ENCODE measurements at places on chromosomes 6 and 20.

- DNase-seq = no peak
These were observed 5.1 kb downstream of the RRBP1 start for GRCh38 chr20:17676942-17677341.

DNA sequence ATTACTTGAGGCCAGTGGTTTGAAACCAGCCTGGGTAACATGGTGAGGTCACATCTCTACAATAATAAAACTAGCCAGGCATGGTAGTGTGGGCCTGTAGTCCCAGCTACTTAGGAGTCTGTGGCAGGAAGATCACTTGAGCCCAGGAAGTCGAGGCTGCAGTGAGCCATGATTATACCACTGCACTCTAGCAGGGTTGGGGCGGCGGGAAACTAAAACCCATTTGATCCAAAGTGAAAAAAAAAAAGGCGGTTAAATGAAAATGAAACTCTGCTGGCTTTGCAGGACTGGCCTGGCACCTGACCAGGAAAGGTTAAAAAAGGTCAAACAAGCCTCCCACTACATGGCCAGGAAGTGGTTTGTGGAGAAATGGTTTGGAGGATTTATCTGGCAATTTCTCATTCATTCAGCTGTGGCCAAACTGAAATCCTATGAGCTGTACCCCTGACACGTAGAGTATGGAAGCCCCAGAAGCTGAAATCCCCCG is 36.6 kb downstream of the MTRES1 start:
- no peak for DNase-seq

GRCh38 chr20:2757001-2757400 is 43.4 kb downstream of the CPXM1 start:
- no peak for DNase-seq

DNA sequence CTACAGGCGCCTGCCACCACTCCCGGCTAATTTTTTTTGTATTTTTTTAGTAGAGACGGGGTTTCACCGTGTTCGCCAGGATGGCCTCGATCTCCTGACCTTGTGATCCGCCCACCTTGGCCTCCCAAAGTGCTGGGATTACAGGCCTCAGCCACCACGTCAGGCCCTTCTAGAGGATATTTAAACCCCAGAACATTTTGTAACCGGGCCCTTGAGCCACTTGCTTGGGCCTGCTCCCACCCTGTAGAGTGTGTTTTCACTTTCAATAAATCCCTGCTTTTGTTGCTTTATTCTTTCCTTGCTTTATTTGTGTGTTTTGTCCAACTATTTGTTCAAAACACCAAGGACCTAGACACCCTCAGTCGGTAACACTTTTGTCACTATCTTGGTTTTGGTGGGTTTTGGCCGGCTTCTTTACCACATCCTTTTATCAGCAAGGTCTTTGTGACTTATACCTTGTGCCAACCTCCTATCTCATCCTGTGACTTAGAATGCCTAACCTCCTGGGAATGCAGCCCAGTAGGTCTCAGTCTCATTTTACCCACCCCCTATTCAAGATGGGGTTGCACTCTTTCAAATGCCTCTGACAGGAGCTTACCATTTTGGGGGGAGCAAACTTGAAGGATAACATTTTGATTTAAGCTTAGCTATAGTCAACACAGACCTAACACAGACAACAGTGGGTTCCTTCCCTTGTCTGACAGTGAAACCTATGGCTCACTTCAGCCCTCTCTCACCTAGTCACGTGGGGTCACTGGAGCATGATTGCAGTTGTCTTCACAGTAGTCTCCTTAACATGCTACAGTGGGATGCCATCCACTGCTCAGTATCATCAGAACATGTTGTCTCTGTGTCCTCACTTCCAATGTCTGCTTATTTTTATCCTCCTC is 27.9 kb upstream of the KIF6 start:
- no peak for DNase-seq

- DNase-seq = no peak
These were observed 155.7 kb upstream of the CDYL start for GRCh38 chr6:4620284-4621151.

GRCh38 chr6:79468587-79468986 is 68.6 kb downstream of the LCA5 start:
- no peak for DNase-seq

DNA sequence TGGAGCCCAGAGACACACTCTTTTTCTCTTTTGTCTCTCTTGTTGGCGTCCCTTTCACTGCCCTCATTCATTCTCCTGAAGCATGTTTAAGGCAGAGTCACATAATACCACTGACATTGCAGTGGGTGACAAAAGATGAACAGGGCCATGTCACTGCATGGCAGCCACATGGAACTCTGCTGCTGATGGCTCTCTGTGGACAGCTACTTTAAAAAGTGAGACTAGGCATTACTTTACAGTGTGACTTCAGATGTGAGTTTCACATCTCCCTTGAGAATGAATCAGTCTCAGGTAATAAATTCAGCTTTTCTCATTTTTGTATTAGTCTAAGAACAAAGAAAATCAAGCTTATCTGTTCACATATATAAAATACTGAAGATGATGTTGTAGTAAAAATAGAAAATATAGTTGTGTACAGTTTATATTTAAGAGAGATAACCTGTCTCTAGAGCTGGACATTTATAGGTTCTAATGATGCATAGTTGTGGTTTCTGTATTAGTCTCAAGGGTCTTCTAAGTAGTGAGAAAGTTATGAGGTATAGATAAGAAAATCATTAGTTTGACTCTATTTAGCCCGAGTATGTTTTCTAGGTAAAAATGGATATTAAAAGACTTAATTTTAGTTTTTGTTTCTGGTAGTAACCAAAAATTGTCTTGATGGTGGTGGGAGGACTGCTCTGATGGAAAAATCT is 6.1 kb downstream of the MRS2 start:
- DNase-seq = no peak

- no peak for DNase-seq
These were observed 4.2 kb upstream of the BLCAP start for GRCh38 chr20:37531856-37532255.

GRCh38 chr20:60494476-60494875 is 536.3 kb downstream of the CDH26 start:
- no peak for DNase-seq
